Liver (tissue), 10 donors: ENCODE measurements at places on chromosomes 7 and 10.

DNA sequence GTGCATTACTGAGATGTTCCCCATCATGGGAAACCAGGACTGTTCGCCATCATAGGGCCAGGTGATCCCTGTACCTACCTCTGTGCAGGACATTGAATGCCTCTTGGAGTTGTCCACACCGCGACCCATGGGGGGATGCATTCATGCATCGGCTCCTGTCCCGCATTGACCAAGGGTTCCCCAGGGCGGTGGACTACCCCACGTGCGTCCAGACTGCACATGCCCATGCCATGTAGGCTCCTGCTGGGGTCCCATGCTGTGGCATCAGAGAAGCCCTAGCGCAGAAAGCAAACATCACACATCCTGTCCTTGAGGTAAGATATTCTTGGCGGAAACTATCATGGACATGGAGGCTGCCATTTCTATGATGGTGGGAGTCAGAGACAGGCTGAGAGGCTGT, 121.6 kb upstream of the UNC5B start:
- no peak for DNase-seq

- no peak for DNase-seq
These were observed 349.1 kb downstream of the RPS24 start for GRCh38 chr10:78382772-78383171.

DNA sequence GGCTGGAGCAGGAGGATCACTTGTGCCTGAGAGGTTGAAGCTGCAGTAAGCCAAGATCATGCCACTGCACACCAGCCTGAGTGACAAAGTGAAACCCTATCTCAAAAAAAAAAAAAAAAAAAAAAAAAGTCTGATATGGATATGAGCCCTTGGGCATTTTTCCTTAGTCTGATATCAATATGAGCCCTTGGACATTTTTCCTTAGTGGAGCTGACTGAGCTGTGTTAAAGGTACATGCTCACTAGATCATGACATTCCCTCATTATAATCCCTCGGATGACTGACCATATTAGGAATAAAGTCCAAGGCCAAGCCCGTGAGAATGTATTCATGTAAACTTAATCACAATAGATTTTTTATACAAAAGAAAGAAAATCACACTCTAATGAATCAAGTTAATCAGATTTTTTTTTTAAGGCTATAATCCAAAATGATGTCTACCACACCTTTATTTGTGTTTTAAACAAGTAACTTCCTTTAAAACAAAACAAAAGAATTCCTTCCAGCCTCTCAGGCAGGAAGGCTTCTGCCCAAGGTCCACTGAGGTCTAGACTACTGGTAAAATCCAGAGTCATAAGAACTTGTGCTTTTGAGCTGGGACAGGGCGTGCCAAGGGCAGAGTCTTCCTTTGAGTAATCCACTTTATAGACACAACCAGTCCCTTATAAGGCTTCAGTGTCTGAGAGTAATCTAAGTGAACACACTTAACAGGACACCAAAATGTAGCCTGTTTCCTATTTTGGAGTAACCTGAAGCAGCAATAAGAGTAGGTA, 5.5 kb downstream of the PPA1 start:
- no peak for DNase-seq

GRCh38 chr7:75669579-75669978, 69.2 kb downstream of the HIP1 start:
- no peak for DNase-seq

DNA sequence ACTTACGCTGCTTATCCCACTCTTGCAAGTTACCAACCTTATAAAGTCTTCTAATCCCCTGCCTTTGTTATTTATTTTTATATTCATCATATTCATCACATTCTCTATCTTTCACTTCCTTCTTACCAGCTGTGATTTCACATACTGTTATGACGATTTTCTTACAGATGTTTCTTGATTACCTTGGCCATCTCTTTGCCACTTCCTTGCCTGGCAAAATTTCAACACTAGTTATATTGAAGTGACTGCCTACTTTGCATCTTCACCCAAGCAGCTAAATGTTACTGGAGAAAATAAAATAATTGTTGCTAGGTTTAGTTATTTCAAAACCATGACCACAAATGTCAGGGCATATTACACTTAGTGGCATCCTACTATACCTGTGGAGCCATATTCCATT, 8.8 kb upstream of the STEAP4 start:
- DNase-seq, result no peak

DNA sequence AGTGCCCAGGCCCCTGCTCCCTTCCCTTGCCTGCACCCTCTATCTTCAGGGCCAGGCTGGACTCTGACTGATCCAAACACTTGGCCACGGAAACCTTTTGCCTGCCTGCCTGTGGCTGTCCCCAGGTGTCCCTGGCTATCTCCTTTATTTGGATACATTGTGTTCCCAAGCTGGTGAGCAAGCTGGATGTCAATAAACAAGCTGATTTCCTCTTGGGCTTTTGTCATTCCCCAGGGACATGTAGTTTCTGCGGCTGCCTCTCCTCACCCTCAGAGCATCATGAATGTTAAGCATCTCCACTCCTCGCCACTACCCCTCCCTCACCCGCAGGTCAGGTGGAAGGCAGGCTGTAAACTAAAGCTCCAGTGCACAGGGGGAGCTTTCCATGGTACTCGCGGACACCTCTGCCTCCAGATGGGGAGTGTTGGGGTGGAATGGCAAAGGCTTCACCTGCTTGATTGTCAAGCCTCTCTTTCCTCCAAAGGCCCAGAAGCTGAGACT, 6.9 kb downstream of the GHRHR start:
- DNase-seq, result peak; percentile 27

DNA sequence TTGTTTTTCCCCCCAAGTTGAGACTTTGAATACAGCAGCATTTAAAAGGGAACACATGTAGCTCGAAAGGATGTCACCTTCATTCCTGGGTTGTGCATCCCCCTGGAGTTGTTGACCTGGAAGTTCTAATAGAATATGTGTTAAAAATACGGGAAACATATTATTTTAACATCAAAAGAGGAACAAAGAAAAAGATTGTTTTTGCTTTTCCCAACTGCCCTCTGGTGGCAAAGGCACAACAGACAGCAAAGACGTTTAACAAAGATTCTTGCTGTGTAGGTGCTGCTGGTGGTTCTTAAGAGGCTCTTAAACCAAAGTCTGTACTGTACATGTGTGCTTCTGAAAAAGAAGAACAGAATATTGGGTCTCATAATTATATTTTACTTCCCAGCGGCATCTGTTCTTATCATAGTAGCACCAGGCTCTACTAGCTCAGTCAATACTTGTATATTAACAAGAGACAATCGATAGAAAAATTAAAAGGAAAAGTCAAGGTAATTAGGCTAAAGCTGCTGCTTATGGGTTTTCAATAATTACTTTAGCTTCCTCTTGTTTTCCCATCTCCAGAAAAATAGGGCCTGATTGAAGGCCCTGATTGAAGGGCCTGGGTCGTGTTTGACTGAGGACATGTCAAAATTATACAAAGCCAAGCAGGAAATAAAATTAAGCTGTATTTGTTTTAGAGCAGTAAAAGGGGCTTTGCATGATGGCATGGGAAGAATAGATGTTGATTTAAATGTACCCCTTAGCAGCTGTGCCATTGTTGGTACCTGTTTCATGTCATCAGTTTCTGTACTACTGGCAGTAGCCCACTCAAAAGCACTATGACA, 384.2 kb upstream of the LRGUK start:
- no peak for DNase-seq

GRCh38 chr10:18142151-18142550, 1.9 kb downstream of the CACNB2 start:
- no peak for DNase-seq

DNA sequence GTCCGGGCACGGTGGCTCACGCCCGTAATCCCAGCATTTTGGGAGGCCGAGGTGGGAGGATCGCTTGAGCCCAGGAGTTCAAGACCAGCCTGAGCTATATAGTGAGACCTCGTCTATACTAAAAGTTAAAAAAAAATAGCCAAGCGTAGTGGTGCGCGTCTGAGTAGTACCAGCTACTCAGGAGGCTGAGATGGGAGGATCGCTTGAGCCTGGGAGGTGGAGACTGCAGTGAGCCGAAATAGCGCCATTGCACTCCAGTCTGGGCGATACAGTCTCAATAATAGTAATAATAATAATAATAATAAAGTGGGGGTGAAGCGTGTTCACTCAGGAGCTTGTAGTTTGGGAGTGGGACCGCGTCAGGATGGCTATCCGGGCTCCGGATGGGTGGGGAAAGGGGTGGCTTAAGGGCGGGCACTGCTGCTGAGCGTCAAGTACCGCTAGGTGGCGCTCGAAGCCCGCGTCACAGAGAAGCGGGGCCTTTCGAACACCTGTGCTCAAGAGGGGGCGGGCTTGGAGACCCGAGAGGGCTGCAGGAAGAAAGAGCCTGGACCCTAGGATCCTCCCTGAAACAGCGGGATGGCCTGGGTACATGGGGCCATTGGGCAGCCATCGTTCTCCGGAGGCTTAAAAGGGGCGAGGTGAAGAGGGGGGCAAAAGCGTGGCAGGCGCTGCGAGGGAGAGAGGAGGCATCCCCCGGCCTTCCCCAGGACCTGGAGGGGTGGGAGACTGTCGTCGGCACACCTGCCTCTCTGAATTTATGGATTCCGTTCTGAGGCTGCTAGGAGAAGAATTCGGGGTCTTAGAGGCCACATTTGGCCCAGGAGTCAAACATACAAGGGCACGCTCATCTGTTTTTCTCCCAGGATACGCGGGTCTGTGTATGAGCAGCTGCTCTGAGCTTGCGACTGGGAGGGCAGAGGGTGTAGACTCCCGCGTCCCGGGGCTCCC, 14.5 kb downstream of the LBX1 start:
- peak; percentile 79 for DNase-seq

DNA sequence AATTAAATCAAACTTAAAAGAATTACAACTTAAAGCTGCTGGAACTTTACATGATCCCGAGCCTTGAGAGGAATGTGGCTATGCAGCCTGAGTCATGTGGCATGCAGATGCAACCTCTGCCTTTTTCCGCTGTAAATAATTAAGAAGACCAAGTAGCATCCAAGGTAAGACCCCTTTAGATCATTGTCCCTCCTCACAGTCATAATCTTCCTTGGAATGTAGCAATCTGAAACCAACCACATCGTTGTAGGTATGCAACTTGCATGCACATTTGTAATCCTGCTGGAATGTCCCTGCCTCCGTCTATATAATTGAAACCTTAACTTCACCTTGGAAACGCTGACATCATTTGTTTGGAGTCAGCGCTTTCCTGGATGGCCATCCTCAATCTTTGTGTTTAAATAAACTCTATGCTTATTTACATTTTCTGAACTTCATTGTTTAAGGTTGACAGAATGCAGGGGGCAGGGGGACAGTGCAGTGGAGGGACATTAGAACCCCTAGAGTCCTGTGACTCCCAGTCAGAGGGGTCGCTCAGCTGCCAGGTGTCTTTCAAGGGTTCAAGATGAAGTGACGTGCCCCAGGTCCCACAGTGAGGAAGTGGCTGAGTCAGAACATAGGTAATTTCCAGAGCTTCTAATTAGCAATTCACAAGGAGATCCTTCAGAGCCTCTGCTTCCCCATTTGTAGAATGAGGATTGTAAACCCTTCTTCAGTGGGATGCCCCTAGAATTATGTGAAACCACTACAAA, 110.7 kb downstream of the RALA start:
- no peak for DNase-seq

DNA sequence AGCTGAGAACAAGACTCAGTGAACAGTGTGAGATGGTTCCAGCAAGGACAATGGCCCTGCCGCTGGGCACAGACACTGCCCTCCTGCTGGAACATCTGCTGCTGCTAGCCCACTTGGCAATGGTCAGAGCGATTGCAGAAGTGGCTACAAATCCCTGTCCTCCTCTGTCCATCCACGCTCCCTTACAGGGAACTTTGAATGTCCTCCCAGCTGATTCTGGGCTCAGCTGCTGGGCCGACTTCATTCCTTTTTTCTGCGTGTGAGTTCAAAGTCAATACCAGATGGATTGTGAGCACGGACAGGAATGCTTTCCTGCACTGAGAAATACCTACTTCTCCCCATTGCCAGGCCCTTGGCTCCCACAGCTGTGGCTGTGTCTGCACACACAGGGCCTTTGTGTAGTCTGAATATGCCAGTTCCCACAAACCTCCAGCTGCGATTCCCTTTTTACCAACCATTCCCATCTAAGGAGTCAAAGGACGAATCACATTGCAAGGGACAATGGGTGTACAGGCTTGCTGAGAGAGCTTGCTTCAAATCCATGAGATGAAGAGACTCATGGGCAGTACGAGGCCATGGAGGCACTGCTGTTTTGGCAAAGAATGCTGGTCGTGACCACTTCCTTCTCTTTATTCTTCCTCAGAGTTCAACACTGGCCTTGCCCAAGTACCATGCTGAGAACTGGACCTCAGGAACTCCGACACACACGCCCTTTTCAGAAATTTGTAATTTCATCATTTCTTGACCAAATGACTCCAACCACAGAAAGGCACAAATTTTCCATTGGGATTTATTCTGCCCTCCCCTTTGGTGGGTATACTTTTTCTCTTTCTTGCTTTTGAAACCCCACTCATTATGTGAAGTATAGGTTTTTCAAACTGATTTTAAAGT, 44.2 kb downstream of the BPGM start:
- no peak for DNase-seq

GRCh38 chr7:2802504-2803341, 41.4 kb downstream of the GNA12 start:
- no peak for DNase-seq

- DNase-seq, result no peak
These were observed 6.2 kb upstream of the IFIT2 start for GRCh38 chr10:89295597-89295996.

DNA sequence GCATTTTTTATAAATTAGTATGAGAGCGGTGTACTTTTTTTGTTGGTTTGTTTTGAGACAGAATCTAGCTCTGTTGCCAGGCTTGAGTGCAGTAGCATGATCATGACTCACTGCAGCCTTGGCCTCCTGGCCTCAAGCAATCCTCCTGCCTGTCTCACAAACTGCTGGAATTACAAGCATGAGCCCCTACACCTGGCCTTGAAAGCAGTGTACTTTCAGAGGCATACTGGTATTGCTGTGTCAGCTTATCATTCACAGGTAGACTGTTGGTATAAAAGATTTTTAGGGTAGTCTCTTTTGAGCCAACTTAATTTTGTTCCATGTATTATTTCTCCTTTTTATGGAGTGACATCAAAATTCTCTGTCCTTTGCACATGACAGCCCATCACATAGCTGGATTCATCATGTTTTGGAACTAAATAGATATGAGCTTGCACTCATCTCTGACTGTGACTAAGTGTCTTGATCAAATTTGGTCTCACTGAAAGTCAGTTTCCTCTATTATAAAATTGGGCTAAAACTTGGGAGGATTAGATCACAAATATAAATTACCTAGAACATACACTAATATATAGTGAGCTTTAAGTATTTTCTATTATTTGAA, 12.4 kb downstream of the GNAT3 start:
- no peak for DNase-seq

- no peak for DNase-seq
These were observed 6.1 kb downstream of the FFAR4 start for GRCh38 chr10:93572606-93573005.

DNA sequence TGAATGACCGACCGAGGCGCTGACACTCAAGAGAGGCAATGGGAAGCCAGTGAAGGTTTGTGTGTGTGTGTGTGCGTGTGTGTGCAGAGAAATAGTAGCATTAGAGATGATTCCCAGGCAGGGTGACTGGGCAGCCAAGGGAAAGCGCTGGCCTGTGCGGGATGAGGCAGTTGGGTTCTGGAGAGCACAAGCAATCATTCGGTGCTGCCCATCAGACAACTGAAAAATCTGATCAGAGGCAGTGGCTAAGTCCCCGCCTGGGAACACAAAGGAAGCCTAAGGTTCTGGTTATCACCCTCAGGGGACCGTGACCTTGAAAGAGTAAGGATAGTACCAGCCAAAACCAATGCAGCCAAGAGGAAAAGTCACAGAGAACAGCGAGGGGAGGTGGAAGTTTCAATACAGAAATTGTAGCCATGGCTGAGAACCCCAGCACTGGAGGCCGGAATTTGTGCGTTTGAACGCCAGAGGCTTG, 868 bp upstream of the PDCD4 start:
- no peak for DNase-seq

- no peak for DNase-seq
These were observed 390.0 kb upstream of the AUTS2 start for GRCh38 chr7:69208276-69208675.
